ENCODE measurements at places on chromosomes 1 and 21.

DNA sequence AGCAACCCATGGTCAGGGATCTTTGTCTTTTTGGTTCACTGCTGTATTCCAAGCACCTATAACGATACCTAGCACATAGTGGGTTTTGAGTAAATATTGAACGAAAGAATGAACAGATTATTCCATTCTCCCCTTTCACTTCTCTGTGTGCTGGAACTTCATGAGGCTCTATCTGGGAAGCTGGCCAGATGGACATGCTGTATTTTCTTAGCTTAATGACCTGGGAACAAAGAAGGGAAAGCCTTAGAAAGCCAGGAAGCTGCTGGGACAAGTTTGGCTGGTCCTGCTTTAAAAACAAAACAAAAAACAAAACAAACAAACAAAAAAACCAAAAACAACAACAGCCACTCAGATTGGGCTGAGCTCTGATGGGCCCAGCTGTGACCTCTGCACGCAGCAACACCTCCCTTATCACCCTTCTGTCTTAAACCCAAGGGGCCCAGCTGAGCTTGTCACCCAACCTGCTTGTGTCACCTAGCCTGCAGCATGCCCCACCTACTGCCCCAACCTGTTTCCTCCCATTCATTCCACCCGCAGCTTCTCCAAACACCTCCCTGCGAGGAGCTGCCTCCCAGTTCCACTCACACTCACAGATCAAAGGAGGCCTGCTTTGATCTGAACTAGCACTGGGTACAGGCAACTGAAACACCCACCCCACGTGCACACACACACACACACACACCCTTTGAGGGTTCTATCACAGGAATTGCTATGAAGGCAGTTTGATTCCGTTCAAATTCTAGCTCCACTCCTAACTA lies 37.1 kb downstream of the SLC30A1 start:
- no peak for DNase-seq

- no peak for DNase-seq
Observed at GRCh38 chr1:223230161-223230881, 87.3 kb upstream of the TLR5 start.

- DNase-seq, result no peak
Observed at GRCh38 chr1:40399984-40400704, 26.6 kb downstream of the SMAP2 start.

- DNase-seq, result no peak
Observed at GRCh38 chr21:26127918-26128317, 42.7 kb downstream of the APP start.

GRCh38 chr1:81760477-81761097 lies 40.1 kb upstream of the ADGRL2 start:
- DNase-seq, result no peak

DNA sequence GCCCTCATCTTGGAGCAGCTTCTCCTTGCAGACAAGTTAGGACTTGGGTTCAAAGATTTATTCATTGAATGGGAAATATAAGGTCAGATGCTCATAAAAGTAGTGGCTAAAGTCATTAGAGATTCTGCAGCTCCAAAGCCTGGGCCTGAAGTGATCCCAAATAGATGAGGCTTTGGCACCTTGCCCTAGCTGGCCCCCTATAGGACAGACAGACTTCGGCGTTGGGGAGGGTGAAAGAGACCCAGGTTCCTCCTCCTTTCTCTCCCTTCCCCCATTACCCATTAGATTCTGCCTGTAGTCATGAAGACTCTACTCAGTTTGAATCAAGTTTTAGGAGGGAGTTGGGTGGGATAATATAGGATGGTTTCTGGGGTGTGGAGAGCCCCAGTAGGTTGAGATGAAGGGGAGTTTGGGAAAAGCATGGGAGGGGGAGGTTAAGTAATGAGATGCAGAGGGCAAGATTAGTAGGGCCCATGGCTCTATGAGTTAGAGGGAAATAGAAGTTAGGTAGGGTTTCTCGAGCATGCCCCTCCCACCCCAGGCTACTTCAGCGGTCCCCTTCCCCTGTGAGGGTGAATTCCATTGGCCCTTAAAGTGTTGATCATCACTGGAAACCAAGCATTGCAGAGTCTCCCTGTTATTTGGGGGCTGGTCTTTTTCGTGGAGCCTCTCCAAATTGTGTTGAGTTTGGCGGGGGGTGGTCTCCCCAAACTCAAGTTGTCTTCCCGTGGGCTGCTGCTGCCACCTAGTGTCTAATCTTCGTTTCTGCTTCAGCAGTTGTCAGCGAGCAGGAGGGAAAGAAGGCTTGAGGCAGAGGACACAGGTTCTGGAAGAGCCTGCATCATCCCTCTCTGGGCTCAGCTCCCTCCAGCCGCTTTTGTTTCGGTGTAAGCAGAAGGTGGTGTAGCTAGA lies 2.1 kb upstream of the AHDC1 start:
- DNase-seq, result no peak

DNA sequence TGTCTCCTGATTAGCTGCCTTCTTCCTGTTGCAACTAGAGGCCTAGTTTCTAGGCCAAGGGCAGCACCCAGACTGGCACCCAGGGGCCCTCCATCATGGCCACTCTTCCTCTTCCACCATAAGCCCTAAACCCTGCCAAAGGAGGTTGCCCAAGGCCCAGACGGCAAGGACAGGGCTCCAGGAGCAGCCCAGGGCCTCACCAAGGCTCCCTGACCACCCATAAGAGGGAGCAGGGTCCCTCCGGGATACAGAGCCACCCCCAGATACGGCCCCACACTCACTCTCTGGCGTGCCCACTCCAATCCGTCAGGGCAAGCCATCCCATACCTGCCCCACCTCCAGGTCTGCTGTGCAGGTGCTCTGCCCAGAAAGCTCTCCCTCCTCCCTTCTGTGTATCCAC lies 79.9 kb downstream of the ITPKB start:
- no peak for DNase-seq

DNA sequence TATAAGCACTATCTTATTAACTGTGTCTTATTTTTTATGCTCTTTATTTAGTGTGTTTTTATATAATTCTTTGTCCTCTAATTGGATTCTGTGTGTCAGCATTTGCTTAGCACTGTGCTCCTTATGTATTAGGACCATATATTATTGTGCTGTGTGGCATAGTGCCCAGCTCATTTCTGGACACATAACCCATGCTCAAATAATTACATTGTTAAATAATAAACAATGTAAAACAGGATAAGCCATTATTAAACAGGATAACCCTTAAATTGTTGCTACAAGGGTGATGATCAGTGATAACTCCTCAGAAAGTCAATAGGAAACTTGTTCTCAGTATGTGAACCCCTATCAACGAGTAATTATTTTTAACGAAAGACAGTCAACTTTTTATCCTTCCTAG lies 150.4 kb downstream of the ADGRL4 start:
- DNase-seq, result no peak

- DNase-seq, result no peak
Observed at GRCh38 chr1:53467391-53467790, 8.2 kb downstream of the DMRTB1 start.

GRCh38 chr1:37040261-37040660 lies 5.9 kb upstream of the GRIK3 start:
- DNase-seq, result peak; percentile 98

- DNase-seq, result peak; percentile 40
Observed at GRCh38 chr1:162682013-162682419, 49.8 kb downstream of the DDR2 start.

GRCh38 chr21:22993822-22994574 lies 1995.8 kb downstream of the NCAM2 start:
- DNase-seq, result peak; percentile 79

- DNase-seq, result peak; percentile 4
Observed at GRCh38 chr21:30463713-30464112, 16.5 kb downstream of the KRTAP19-1 start.

DNA sequence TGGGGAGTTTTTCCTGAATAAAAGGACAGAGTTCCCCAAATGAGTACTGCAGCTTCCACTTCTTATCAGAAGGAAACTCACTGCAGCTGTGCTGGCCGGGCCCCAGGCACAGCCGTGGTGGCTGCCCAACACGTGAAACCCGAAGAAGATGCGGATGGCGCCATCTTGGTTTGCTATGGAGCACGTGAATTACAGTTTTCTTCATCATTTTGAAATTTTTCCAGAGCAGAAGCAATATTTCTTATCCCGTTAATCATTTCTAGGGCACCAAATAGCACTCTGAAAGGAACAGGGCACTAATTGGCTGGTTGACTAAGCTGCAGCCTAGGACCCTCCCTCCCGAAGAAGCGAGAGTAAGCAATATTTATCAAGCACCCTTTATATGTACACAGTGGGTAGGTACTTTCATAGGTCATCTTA lies 63.2 kb upstream of the EPS8L3 start:
- DNase-seq, result no peak

DNA sequence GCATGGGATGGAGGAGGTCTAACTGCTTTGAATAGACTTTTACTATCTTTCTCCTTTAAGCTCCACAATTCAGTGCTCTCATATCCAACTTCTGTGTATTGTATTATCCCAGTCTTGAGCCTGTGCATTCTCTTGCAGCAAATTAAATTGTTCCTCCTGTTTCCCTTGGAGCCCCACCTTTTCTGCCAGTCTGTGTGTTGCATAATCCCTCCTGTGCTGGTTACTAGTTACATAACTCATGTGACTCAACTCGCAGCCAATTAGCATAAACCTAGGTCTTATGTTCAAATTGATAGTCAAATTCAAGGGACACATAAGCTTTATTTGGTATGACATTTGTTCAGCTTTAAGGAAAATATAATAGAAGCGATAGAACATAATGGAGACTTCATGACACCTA lies 1863.5 kb downstream of the MRPL39 start:
- DNase-seq, result no peak

GRCh38 chr21:29991624-29992023 lies 51.8 kb upstream of the GRIK1 start:
- DNase-seq, result no peak

- DNase-seq, result no peak
Observed at GRCh38 chr1:172484252-172484651, 40.4 kb upstream of the PIGC start.

DNA sequence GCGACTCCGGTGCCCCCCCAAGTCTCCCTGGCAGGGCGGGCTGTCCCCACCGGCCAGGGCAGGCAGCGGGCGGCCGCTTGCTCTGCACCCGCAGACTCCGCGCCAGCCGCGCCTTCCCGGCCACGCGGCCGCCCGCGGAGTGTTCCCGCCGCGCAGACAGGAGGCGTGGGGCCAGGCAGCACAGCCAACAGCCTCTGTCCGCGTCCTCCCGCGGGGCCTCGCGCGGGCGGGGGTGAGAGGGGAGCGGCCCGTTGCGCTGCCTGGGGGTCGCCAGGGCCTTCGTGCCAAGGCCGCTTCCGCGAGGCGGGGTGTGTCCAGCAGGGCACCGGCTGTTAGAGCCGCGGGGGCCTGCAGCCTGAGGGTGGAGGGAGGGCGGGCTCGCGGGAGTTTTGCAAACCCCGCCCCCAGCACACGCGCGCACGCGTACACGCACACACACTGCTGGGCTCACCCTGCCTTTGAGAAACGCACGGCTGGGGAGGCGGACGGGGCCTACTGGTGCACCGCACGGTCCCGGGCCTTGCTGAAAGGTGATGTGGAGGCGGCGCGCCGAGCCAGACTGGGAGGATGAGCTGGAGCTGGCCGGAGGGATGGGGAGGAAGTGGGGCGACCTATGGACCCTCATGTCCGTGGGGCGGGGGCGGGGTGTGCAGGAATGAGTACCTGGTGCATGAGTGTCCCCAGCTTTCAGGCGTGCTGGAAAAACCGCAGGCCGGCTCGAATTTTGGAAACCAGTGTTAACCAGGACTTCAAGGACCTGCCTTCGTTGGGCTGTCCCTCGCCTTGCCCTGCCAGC lies 41.5 kb downstream of the KIAA1614 start:
- no peak for DNase-seq

GRCh38 chr1:81754424-81754823 lies 46.3 kb upstream of the ADGRL2 start:
- no peak for DNase-seq

- DNase-seq, result no peak
Observed at GRCh38 chr1:18949686-18950400, 6.6 kb downstream of the IFFO2 start.

DNA sequence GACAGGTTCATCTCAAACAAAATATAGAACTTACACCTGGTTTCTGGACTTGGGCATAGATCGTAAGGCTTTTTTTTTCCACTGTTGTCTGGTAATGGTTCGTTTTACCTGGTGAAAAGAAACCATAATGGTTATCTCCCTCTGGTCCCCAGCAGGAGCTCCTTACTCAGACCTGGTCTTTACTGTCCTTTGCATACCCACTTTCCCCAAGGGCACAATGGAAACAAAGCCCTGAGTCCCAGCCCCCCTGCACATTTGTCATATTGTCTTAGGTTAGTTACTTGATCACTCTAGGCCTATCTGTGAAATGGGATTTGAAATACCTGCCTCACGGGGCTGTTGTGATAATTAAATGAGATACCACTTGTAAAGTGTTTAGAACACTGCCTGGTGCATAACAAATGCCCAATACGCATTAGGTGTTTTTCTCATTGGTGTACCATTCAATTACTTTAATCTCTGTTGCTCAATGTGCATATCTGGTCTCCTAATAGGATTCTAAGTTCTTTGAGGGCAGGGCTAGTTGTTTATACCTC lies 27.0 kb downstream of the SLAMF1 start:
- DNase-seq, result no peak

GRCh38 chr1:59522925-59523505 lies 226.1 kb downstream of the FGGY start:
- DNase-seq, result peak; percentile 37

DNA sequence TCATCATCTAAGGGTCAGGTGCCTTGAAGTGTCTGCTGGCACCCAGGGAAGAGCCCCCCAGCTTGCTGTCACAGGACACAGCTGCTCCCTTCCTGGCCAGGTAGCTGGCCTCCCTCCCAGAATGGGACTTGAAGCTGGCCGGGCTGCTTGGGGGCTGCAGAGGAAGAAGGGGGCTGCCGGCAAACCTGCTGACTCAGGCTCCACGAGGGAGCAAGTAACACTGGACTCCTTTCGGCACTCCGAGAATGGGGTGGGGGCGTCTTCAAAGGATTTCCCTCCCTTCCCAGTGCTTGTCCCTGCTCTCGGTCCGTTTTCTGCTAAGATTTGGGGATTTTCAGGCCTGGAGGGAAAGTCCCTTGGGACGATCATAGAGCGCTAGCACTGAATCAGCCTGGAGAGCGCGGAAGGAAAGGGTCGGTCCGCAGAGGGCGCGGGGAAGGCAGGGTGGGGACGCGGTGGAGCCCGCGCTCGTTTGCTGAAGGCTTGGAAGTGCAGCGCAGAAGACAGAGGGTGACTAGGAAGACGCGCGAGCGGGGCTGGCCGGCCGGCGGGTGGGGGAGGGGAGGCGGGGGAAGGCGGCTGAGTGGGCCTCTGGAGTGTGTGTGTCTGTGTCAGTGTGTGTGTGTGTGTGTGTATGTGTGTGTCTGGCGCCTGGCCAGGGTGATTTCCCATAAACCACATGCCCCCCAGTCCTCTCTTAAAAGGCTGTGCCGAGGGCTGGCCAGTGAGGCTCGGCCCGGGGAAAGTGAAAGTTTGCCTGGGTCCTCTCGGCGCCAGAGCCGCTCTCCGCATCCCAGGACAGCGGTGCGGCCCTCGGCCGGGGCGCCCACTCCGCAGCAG lies at the start of gene CSF1:
CSF1 (plus strand) TSS at position 727 of the 840 bp plus-strand sequence. CDS start 175 bp downstream, outside the sequence.
- DNase-seq, result no peak

- DNase-seq, result no peak
Observed at GRCh38 chr1:197692965-197693364, 82.3 kb downstream of the DENND1B start.

- no peak for DNase-seq
Observed at GRCh38 chr1:107594536-107594935, 370.4 kb downstream of the VAV3 start.
